ENCODE measurements at places on chromosomes 13 and 19.

- DNase-seq = no peak
Measured at GRCh38 chr19:33826521-33826920, 29.9 kb downstream of the KCTD15 start.

DNA sequence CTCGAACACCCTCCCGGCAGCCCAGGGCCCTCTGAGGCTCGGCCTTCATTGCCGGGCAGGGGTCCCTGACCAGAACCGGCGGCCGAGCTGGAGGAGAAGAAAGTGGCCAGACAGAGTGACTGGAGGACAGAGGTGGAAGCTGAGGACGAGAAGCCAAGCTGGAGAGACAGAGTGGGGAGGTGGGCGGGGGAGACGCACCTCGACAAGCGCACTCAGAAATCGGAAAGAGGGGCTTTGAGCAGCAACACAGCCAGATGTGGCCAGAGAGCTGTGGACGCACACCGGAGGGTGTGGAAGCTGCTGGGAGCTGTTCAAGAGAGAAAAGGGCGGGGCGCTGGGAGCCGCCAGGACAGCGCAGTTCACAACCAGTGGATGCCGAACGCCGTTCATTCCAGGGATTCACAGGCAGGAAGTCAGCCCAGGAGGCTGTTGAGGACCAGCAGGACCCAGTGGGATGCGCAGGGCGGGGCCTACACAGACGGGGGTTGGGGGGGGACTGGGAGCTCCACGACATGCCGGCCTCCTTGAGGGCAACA lies 28.2 kb upstream of the C13orf46 start:
- no peak for DNase-seq

- DNase-seq = no peak
Measured at GRCh38 chr19:31546205-31546960, 197.1 kb upstream of the TSHZ3 start.

DNA sequence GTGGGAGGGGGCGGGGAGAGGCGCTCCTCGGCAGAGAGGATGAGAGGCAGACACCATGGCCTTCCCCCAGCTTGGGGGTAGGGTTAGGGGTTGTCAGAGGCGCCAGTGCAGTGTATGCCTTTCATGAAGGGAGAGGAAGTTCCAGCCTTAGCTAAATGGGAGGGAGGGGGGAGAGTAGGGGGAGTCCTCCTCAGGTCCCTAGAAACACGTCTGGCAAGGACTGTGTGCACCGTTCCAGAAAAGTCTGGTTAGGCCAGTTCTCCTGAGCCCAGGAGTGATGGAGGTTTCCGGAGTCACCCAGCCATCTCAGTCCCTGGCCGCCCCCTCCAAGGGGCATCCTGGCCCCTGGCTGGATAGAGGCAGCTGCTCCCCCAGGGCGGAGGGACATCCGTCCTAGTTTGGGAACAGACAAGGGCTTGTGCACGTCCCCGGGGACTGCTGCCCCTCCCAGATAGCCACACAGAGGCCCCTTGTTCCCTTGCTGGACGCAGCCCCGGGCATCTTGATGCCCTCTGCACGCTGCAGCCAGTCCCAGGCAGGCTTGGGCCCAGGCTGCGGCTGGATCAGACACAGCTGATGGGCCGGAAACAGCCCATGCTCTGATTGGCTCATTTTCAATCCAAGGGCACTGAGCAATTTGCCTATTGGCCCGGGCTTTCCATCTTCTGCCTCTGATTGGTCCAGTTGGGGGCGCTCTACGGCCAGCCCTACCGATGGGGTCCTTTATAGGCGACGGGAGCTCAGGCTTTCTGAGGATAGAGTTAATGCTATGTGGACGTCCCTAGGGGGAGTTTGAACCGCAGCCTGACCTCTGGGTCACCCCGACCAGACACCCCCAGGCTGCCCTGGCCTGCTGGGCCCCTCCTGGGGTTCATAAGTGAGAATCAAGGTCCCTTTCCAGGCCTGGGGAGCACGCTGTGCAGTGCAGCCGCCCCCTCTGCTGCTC lies 3.8 kb downstream of the S1PR2 start:
- DNase-seq = peak; percentile 81

DNA sequence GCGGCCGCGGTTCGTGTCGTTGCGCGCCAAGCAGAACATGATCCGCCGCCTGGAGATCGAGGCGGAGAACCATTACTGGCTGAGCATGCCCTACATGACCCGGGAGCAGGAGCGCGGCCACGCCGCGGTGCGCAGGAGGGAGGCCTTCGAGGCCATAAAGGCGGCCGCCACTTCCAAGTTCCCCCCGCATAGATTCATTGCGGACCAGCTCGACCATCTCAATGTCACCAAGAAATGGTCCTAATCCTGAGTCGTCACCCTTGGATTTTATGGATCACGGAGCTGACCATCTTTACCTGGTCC lies 475 bp downstream of the MRPL57 start:
- no peak for DNase-seq

DNA sequence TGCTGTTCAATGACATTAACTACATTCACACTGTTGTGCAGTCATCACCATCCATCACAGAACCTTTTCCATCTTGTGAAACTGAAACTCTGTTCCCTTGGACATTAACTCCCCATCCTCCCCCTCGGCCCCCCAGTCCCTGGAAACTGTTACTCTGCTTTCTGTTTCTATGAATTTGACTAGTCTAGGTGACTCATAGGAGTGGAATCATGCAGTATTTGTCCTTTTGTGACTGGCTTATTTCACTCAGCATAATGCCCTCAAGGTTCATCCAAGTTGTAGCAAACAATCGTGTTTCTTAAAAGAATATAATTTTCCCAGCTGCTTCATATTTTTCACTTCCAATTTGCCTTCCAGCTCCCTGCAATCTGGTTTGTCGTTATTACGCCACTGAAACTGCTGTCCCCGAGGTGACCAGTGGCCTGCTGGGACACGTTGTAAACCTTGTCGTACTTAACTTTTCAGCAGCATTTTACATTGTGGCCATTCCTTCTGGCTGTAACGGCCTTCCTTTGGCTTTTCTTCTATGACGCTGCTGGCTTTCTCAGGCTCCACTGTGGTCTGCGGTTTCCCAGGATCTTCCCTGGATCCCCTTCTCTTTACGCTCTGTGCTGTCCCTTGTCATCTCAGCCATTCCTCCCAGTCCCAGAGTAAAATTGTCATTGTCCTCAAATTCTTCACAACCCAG lies 74.0 kb downstream of the DHRS12 start:
- DNase-seq = peak; percentile 70

GRCh38 chr13:99265162-99265800 lies 7.1 kb upstream of the GPR18 start:
- DNase-seq = no peak

GRCh38 chr19:798415-799075 lies 1.3 kb downstream of the PTBP1 start:
- no peak for DNase-seq

- no peak for DNase-seq
Measured at GRCh38 chr13:71350886-71351285, 516.1 kb downstream of the DACH1 start.

DNA sequence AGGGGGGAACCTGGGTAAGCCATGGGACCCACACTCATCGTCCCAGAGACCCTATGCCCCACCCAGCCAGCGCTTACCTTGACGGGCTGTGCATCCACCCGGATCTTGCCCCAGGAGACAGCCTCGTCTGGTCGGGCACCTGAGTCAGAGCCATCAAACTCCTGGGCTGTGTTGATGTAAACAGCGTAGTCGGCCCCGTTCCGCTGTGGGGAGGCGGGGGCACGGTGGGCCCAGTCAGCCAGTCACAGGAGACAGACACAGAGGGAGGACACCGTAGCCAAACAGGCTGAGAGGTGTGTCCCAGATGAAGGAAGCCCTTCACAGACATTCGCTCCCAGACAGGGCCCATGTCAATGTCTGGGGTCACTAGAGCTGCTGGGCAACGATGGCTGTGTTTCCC lies 5.7 kb downstream of the DHPS start:
- DNase-seq = no peak

GRCh38 chr13:61180234-61180633 lies 235.4 kb downstream of the PCDH20 start:
- no peak for DNase-seq

GRCh38 chr19:2101417-2102335 lies 5.0 kb downstream of the IZUMO4 start:
- no peak for DNase-seq

DNA sequence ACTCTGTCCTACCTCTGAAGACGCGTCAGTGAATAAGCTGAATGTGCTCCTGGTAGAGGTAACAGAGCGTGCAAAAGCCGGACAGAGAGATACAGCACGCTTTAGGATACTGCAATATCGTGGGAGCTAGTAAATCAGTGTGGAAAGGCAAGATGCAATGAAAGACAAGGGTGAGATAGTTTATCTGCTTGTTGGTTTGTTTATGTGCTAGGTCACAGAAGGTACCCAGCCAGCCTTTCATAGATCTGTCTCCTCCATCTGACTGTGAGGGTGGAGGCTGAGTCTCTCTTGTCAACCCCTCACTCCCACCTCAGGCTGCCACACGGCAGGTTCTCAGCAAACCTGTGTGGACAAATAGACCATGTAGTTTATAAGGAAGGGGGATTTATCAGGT lies 904 bp upstream of the GIPC1 start:
- no peak for DNase-seq

- DNase-seq = no peak
Measured at GRCh38 chr19:2084993-2085720, 11.0 kb downstream of the MOB3A start.

GRCh38 chr13:113545931-113546516 lies 38.5 kb upstream of the TFDP1 start:
- no peak for DNase-seq

DNA sequence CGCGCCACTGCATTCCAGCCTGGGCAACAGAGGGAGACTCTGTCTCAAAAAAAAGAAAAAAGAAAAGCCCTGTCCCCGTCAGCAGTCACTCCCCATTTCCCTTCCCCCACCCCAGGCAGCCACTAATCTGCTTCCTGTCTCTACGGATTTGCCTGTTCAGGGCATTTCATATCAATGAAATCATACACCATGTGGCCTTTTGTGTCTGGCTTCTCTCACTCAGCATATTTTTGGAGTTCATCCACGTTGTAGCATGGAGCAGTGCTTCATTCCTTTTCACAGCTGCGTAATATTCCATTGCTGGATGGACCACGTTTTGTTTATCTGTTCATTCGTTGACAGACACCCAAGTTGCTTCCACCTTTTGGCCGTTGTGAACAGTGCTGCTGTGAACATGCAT lies 36.1 kb upstream of the KLF2 start:
- DNase-seq = no peak

DNA sequence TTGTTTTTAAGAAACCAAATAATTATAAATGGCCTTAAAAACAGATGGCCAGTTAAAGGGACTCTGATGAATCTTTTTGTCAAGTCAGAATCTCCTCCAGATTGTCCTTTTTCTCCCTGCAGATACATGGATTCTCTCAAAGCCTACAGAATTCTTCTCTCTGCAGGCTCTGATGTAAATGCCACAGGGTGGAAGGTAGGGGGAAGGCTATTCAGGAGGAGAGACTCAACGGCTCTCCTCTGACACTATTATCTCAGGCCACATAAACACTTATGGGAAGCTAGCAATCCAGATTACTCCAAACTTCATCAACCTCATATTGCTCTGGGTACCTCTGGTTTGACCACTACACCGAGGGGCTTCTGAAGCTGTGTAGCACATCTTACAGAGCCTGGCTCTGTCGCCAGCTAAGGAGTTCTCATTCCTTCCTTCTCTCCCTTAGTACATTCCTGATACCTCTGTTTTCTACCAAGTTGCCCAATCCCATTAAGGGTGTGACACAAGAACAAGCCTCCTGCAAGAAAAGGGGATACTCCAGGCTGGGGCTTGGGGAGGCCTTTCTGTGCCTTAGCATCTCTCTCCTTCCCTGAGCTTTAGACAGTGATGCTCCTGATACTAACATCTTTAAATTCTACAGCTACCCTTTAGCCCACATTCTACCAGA lies 14.9 kb downstream of the LCP1 start:
- DNase-seq = no peak

DNA sequence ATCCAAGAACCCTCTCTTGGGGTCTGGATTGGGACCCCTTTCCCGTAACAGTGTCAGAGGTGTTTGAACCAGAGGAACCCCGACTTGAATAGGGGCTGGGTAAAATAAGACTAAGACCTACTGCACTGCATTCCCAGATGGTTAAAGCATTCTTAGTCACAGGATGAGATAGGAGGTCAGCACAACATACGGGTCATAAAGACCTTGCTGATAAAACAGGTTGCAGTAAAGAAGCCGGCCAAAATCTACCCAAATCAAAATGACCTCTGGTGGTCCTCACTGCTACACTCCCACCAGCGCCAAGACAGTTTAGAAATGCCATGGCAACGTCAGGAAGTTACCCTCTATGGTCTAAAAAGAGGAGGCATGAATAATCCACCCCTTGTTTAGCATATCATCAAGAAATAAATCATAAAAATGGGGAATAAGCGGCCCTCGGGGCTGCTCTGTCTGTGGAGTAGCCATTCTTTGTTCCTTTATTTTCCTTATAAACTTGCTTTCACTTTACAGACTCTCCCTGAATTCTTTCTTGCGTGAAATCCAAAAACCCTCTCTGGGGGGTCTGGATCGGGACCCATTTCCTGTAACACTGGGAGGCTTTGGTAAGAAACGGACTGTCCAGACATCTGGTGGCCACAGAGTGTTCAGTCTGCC lies 4.4 kb upstream of the SIN3B start:
- DNase-seq = no peak

- no peak for DNase-seq
Measured at GRCh38 chr13:63944911-63945310, 2529.3 kb upstream of the PCDH20 start.

All from tongue (tissue), 3 donors.